ENCODE measurements at places on chromosomes 5 and 9.

DNA sequence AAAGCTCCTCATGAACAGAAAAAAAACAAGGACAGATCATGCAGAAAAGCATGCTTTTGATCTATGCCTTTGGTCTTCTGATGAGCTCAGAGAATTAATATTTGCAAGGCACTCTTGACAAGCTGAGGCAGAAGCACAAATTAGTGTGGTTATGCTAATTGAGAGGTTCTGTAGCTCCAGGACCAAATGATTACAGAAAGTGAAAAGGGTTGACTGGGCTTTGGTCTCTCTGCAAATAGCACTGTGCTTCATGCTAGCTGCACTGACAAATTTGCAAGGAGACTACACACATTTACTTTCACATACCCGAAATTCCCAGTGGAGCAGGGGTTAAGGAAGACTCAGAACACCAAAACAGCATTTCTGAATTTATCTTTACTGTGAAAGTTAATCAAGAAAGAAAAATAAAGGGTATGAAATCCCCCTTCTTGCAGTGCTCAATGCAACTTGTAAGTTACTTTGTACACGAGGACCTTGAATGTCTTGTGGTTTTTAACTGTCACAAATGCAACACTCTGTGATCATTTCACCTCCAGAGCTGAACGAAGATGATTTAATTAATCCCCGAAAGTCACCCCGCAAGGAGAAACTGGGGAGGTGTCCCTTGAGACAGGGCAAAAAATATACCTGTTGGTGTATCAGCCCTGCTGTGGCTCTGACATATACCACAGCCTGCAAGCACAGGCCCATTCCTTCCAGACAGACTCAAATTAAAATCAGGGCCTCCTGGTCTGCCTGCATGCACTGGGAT is 11.9 kb downstream of the RAPGEF1 start:
- no peak for DNase-seq

- peak; percentile 1 for DNase-seq
Observed at GRCh38 chr5:21919414-21920022, 933.6 kb downstream of the CDH12 start.

- no peak for DNase-seq
Observed at GRCh38 chr5:121890297-121890858, 38.7 kb downstream of the FTMT start.

DNA sequence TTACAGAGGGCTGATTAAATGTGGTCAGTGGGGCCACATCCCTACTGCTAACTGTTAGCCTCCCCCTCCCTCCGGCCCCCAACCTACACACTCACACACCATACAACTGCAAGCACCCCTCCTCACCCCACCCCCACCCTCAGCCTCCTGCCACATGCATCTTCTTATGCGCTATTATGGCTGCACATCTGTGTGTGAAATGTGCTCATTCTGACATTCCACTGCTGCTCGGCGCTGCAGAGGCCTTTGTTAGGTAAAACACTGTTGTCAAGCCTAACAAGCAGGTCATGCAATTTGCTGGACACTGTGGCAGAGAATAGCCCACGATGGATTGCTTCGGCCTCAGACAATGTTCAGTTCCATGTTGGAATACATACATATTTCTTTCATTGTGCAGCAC is 173.6 kb downstream of the NR2F1-AS1 start:
- DNase-seq, result no peak

- DNase-seq, result no peak
Observed at GRCh38 chr9:26219961-26220360, 541.7 kb upstream of the TUSC1 start.

DNA sequence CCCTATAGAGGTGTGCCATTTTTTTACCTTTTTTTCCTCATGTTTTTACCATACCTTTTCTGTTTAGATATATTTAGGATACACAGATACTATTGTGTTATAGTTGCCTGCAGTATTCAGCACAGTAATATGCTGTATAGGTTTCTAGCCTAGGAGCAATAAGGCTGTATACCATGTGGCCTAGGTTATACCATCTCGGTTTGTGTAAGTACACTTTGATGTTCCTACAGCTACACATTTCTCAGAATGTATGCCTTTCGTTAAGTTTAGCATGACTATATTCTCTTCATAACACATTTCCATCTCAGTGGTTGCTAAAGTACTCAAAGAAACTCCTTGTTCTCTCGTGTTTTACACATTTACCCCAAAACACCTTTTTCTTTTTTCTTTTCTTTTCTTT is 23.0 kb downstream of the UBE2D2 start:
- DNase-seq, result no peak

- DNase-seq, result no peak
Observed at GRCh38 chr5:158876263-158876942, 223.3 kb downstream of the EBF1 start.

DNA sequence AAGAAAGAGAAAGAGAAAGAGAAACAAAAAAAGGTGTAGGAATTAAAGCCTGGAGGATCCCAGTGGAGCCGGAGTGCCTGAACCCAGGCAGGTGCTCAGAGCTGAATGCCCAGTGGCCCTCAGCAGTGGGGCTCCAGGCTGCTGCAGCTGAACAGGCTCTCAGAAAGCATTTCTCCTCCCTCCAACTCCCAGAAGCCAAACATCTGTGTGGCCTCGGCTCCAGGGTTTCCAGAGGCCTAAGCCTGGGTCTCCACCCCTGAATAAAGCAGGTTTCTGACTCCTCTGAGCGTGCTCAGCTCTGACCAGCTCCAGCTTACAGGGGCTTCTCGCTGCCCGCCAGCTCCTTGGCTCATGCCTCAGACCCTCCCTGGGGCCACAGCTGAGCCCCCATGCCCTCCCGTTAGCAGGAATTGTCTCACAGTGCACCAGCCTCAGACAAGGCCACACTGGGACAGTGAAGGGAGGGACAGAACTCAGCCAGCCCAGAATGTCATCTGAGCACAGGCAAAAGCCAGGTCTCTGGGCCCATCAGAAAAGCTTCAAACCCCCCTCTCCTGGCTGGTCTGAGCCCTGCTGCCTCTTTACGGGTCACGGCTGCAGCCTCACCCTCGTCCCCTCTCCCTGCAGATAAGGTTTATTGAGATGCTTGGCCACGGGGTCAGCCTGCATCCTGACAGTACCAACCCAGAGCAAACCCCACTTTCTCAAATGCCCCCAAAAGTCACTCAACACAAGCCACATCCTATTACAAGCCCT is 114.4 kb upstream of the PPP1R26 start:
- DNase-seq, result no peak

- DNase-seq, result no peak
Observed at GRCh38 chr5:23591250-23591649, 83.8 kb downstream of the PRDM9 start.

DNA sequence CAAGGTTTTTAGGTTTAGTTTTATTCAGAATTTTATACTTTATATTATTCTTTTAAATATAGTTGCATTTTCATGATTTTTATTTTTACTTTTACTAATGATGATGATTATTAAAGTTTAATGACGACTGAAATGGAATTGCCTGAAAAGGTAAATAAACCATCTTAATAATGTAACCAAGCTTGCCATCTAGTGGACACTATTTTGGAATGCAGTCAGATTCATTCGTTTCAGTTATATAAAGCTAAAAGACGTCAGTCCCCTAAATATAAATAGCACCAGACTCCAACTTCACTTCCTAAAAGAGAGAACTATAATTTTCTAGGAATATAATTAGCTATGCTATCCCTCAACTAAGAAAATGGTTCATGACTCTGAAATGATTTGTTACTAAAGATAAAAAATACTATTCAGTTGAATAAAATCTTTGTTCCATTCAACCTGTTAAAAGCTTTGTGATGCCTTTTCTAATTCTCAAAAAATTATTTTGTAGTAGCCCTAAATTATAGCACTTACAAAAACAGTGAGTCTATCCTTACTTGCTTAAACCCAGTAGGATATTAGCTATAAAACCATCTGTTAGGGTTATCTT is 19.9 kb downstream of the ABITRAM start:
- no peak for DNase-seq

Data from GM04504 (cell line).